ENCODE measurements at places on chromosomes 5 and 9.
A peak's percentile ranks its signal among the peaks of the same experiment; 100 is the strongest.

DNA sequence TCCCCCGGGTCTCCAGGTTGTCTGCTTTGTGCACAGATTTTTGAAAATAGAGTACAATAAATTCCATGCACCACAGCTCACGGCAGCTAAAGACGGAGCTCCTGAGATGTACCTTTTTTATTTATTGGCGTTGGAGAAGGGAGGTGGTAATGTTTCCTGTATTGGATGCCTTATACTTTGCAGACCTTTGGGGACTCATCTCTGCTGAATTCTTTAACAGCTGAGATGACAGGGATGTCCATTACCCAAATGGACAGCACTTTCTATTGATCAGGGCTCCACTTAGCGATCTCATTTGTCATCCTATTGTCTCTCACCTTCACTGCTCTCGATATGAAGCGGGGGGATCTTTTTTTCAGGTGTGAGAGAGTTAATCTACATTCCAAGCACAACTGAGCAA is 137.8 kb downstream of the EFNA5 start:
- no peak for DNase-seq

DNA sequence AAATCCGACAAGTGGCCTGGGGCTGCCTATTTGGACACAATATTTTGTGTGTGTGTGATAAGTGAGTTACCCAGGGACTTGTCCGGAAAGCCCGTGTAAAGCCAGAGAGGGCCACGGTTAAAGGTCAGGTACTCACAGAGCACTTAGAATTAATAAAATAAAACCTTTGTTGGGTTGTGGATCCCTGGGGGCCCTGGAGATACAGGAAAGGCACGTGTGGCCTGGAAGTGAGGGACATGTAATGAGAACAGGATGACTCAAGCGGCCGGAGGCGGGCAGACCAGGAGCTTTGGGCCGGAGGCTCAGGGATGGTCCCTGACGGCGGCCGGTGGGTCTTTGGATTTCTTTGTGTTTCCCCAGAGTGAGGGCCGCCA is 1.0 kb downstream of the DMRT2 start:
- DNase-seq = no peak

DNA sequence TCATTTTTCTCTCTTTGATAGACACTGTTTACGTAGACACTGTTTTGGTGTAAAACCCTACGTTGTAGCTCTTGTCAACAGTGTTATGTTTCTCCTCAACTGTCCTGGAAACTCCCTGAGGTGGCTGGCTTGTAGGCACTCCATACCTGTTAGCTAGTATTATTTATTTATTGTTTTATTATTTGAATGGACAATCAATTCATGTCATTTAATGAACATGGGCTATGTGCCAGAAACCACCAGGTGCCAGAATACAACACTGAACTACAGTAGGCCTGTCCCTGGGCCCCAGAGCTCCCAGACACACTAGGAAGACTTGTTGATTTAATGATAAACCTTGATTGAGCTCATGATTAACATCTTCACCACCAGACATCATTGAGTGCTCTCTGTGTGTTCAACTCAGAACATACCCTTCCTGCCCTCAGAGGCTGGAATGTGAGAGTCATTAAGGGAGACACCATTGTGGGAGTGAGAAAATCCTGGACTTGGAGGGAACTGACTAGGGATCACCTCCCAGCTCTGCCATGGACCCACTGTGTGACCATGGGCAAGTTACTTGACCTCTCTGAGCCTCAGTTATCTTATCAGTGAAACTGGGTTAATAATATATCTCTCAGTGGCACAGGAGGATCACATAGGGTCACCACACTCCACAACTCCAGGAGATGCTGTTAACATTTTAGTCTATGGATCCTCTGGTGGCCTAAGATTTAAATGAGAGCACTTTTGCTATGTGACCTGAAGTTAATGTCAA is 19.2 kb downstream of the IRF1 start:
- no peak for DNase-seq

DNA sequence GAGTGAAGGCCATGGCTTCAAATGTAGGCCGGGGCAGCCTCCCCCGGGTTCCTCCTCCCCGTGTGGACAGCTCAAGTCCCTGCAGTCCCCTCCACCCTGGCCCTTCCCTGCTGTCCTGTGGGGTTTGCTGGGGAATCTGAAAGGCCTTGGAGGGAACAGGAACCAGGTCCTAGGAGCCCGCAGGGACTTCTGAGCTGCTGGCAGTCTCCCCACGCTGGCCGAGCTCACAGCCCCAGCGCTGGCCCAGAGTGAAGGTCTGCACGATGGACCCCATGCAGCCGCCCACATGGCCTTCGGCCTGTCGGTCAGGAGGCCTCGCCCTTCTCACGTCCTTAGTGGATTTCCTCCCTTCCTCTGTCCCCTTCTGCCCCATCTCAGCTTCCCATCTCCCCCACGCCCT is 25.7 kb upstream of the NOTCH1 start:
- peak; percentile 13 for DNase-seq

- DNase-seq = no peak
Measured at GRCh38 chr5:151461312-151461711, 13.9 kb downstream of the SLC36A1 start.

- no peak for DNase-seq
Measured at GRCh38 chr5:139268364-139269202, 25.0 kb upstream of the MATR3 start.

All from inflammatory macrophage treated with lipopolysaccharide for 4 hours (primary cell).